SHP77 treated with DMSO at 0.1 percent for 48 hours (cell line): ENCODE measurements at places on chromosomes 16 and 17.

- no peak for DNase-seq
These were observed 14.4 kb downstream of the FA2H start for GRCh38 chr16:74760007-74760767.

DNA sequence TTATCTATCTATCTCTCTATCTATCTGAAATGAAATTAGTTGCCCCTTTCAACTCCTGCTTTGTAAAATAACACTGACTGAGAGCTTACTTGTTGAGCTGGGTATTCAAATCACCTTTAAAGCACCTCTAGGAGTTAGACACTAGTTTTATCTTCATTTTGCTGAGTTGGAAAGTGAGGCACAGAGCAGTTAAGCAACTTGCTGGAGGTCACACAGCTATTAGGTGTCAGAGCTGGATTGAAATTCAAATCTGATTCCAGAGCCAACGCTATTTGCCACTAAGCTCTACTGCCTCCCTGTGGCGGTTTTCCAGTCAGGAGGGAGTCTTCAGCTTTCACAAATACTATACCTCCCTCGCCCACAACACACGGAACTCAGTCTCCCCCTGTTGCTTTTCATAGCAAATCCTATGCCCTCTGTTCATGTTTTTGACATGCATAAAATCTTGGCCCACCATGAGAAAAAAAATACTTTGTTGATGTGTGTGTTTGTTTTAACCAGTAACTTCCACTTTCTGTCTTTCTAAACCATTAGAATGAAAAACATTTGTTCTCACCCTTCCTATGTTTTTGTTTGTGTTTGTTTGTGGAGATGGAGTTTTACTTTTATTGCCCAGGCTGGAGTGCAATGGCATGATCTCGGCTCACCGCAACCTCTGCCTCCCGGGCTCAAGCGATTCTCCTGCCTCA lies 74.8 kb upstream of the SMURF2 start:
- DNase-seq, result no peak

DNA sequence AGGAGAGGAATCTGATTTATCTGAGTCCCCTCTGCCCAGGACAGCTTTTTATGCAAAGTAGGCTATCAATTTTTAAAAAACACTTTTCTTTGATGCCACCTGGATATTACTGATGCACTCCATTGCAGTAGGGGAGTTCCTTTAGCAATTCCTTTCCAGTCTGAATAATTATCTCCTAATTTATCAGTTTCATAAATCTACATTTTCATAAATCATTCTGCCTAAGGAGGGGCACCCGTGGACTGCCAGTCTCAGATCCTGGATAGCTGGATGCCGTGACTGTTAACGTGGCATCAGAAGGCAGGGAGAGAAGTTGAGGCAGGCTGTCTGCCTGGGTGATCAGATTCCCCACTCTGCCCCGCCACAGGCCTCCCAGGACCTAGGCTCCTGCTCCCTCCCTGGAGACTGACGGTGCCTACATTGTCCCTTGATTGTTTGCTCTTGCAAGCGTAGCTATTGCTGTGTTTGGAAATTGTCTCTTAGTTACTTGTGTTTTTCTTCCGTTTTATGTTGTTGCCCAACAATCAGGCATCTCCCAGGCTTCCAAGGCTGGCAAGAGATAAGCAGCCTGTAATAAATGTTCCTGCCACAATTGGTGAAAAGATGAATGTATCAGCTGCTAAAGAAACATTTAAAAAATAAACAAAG lies 75.2 kb downstream of the KATNIP start:
- DNase-seq, result no peak

- no peak for DNase-seq
These were observed 1.6 kb downstream of the OSGIN1 start for GRCh38 chr16:83954577-83955016.

DNA sequence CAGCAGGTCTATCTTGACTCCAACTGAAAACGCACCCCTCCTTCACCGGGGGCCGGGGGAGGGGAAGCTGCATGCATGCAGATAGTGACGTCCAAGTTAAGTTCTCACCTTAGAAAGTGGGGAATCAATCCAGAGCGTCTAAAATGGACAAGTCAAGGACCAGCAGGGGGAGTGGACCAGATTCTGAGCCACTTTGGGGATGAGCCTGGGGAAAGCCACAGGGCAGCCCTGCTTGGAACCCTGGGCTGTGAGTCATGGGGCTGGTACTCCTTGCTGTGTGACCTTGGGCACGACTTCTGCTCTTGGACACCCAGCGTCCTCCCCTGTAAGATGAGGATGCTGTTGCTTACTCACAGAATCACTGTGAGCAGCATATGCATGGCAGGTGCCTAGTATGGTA lies 9.1 kb downstream of the TNFRSF13B start:
- no peak for DNase-seq

- DNase-seq, result no peak
These were observed 2.1 kb downstream of the CPD start for GRCh38 chr17:30380643-30381339.

DNA sequence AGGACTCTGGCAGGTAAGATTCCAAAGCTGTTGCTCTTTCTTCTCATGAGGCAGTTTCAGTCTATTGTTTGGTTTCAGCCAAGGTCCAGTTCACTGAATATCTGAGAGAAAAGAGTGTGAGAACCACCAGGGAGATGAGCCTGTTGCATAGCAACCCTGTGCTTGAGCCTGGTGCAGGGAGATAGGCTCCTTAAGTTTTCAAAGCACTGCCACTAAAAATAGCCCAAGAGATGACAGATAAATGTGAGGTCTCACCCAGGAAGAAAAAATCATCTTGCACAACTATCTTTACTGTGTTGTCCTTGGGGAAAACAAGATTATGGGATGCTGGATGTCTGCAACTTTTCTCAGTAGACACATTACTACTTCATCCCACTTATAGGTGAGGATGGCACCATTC lies 26.2 kb upstream of the NUDT7 start:
- DNase-seq, result no peak

GRCh38 chr17:41466988-41467387 lies at the start of gene KRT32:
KRT32 (minus strand) TSS chr17:41467386; CDS start chr17:41467325, 61 bp downstream.
- DNase-seq, result no peak

DNA sequence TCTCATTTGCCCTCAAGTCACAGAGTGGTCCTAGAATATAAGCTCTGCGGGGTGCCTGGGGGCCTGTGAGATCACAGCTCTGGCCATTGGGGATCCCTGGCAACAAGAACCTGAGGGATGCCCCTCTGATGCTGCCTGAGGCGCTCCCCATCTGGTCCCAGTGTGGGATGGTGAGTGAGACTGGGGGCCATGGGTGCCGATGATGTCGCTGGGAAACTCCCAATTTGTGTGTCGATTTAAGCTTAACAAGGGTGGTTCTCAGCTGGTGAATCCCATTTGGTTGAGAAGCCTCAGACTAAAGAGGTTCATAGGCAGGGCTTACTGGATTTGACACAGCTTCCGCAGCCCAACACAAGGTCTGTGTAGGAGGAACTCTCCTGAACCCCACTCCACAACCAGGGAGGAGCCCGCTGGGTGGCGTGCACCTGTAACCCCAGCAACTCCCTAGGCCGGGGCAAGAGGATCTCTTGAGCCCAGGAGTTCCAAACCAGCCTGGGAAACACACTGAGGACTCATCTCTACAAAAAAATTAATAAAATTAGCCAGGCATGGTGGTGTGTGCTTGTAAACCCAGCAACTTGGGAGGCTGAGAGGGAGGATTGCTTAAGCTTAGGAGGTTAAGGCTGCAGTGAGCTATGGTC lies 63.7 kb upstream of the SIAH1 start:
- no peak for DNase-seq

- no peak for DNase-seq
These were observed 30.5 kb upstream of the PLCG2 start for GRCh38 chr16:81748476-81749198.

- DNase-seq, result no peak
These were observed 173.3 kb downstream of the TANC2 start for GRCh38 chr17:63139356-63139755.

GRCh38 chr16:57071831-57072582 lies 20.4 kb upstream of the CPNE2 start:
- DNase-seq, result no peak

- no peak for DNase-seq
These were observed 19.1 kb downstream of the LIG3 start for GRCh38 chr17:34999456-34999855.
